H7 (cell line): ENCODE measurements at places on chromosomes 16 and 17.

GRCh38 chr17:180381-181244, 837 bp downstream of the DOC2B start:
- peak; percentile 89 for DNase-seq

- DNase-seq: no peak
Observed at GRCh38 chr16:84153660-84154214, 8.6 kb downstream of the DNAAF1 start.

- no peak for DNase-seq
Observed at GRCh38 chr17:56028837-56029236, 124.4 kb upstream of the ANKFN1 start.

- DNase-seq: no peak
Observed at GRCh38 chr17:63984236-63984635, 11.5 kb upstream of the SCN4A start.

- no peak for DNase-seq
Observed at GRCh38 chr16:73326221-73326620, 278.3 kb upstream of the ZFHX3 start.

- no peak for DNase-seq
Observed at GRCh38 chr16:21523411-21524067, 75.8 kb upstream of the METTL9 start.

- DNase-seq: no peak
Observed at GRCh38 chr17:55186937-55187770, 77.6 kb upstream of the HLF start.

DNA sequence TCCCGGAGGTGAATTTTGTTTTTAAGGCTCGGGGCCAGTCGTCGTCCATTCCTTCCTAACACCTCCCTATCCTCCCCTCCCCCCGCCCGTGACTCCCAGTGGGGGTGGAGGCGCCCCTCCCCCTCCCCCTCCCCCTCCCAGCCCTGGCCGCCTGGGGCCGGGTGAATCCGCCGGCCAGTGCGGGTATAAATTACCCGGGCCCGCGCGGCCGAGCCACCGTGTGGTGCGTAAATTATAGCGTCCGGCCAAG, 2.0 kb upstream of the GSE1 start:
- DNase-seq: peak; percentile 92

- DNase-seq: peak; percentile 91
Observed at GRCh38 chr17:48048384-48049126, 396 bp downstream of the NFE2L1 start.

GRCh38 chr16:70253291-70254106, 1.8 kb upstream of the EXOSC6 start:
- DNase-seq: peak; percentile 77

- DNase-seq: peak; percentile 64
Observed at GRCh38 chr17:921161-921560, 58.4 kb downstream of the NXN start.

- peak; percentile 57 for DNase-seq
Observed at GRCh38 chr16:66167564-66168291, 198.8 kb upstream of the CDH5 start.

- peak; percentile 8 for DNase-seq
Observed at GRCh38 chr17:8892338-8892690, 24.8 kb upstream of the PIK3R6 start.

GRCh38 chr17:34306466-34306865, 12.8 kb upstream of the CCL8 start:
- DNase-seq: peak; percentile 40
